ENCODE measurements at places on chromosomes 1 and 21. TPM values are rescaled to one million over a fixed set of nuclear protein-coding genes. Genes with fewer than 3 reads are reported as not detected.

The XCL2 gene
- not detected for total RNA-seq

The IL10 gene
- 0.54 TPM for total RNA-seq

The GIPC2 gene
- 2.5 TPM for total RNA-seq

The BCAR3 gene
- 17.8 TPM for total RNA-seq

The H3-3A gene
- 348 TPM for total RNA-seq

The BEND5 gene
- 4.6 TPM for total RNA-seq

The OR11L1 gene
- not detected for total RNA-seq

- DNase-seq = no peak
These were observed 981 bp downstream of the CLDN14 start for GRCh38 chr21:36478941-36479340.

DNA sequence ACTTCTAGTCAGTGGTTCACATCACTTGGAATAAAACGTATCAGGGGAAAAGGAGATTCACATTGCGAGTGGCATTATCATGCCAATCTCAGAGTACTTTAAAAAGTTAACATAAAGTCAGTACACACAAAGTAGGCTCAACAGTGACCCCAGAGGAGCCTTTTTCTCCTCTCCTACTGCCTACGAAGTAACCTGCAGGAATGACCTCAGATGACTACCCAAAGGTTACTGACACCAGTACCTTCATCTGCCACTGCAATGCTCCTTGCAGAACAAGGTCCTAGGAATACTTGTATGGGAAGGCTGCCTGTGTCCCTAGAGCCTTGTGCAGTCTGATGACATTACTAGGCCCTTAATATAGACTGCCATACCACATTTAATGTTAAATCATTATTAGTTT, 389.8 kb upstream of the LYPLAL1 start:
- no peak for DNase-seq

DNA sequence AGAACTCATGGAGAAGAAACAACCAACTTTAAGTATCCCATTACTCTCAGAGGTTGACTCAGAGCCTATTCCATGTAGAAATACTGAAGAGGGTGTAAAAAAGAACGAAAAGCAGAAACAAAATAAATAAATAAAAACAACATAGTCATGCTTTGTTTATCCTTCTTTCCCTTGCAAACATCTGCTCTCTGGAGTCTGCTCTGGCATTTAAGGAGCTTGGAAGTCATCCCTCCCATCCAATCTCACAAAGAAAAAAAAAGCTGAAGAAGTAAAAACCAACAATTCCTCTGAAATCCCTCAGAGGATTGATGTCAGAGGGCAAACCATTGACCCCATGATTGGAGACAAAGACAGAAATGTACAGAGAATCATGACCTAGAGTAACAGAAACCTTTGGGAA, 302.6 kb upstream of the GREM2 start:
- no peak for DNase-seq

DNA sequence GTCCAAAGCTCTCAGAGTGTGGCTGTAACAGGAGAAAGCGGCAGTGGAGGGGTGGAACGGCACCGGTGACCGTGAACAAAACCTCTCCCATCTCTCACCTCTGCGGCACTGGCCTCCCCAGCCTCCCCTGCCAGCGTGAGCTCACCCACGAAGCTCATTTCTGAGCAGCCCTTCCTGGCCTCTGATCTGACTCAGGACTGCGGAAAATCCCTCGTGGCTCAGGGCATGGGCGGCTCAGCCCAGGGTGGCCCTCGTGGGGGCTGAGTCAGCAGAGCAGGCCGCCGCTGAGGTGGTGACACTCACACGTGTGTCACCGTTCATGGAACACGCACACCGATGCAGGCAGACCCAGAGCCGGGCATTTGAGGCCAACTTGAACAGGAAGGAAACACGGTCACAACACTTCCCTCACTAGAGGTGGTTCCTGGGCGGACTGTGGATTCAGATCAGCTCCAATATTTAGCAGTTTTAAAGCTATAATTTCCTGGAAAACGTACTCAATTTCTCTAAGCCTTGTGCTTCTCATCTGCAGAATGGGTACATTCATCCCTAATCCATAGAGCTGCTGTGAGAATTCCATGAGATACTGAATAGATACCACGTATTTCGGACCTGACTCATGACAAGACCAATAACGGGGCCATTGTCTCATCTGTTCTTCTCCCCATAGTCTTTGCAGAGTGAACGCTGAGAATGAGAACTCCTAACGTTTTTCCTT, 115.0 kb upstream of the TMPRSS2 start:
- no peak for DNase-seq

DNA sequence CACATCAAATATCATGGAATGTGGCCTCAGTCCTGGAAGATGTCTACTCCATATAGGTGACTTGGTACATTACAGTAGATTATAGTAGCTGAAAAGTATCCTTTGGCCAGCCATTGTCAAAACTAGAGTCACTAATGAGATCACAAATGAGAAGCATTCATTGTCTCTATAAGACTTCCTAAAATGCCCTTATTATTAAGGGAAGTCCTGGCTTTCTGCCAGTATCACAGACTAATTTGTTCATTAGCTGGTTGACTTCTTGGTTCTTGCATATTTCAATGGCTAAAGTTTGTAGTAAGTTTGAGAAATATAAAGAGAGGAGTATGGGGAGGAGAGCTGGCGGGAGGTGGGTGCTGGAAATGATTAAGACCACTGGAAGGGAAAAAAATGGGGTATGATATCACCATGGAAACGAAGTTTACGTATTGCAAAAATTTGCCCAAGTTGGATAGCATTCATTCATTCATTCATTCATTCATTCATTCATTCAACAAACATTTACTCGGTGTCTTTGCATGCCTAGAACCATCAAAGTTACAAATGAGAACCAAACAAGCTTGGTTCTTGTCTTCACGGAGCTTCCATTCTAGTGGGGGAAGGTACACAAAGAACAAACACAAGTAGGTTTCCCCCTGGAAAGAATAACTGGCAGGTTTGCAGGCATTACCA, 11.7 kb upstream of the B3GALNT2 start:
- no peak for DNase-seq

DNA sequence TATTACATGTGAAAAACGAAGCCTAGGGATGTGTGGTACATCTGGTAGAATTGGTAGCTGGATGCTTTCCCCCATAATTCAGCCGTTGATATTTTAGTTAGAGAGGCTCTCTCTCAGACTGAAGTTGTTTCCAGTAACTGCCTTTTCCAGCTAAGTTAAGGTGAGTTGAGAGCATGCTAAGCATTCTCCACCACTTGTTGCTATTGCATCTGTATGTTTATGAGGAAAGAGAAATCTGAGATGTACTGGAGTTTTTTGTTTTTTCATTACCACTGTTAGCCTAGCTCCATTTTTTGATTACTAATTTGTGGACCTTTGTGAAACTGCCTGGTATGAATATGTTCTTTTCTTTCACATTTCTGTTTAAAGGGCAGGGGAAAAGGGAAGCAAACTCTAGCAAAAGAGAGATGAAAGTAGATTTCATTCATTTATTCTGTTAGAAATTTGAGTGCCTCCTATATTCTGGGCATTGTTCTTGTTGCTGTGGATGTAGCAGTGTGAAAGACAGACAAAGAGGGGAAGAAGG, 189.9 kb upstream of the CACYBP start:
- no peak for DNase-seq

- no peak for DNase-seq
These were observed 23.9 kb downstream of the NAV1 start for GRCh38 chr1:201562659-201563405.

DNA sequence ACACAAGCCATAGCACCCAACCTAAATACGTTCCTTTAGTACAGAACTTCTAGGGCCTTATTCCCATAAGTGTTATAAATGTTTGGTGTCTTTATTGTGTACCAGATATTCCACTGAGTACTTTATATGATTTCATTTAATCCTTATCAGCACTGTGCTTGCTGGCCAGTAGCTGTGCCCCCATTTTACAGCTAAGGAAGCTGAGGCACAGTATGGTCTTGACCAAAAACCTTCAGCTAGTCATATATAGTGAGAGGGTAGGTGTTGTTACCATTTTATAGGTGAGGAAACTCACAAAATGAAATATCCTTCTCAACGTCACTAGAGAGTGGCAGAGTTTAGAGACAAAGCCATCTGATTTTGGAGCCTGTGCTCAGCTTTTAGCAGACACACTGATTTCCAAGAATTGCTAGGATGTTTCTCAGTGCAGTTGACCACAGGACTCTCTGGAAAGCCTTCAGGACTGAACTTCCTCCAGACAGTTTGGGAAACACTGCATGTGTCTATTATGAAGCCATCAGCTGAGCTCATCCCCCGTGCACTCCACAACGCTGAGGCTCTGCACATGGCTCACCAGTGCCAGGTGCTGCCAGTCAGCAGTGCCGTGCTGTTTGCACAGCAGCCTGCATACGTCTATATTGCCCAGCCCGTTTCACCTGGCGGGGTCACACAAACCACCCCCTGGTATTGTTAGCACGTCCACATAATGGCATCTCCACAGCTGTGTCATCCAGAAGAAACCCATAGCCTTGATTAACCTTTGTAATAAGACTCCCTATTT, 15.4 kb downstream of the NPPA start:
- DNase-seq = no peak

DNA sequence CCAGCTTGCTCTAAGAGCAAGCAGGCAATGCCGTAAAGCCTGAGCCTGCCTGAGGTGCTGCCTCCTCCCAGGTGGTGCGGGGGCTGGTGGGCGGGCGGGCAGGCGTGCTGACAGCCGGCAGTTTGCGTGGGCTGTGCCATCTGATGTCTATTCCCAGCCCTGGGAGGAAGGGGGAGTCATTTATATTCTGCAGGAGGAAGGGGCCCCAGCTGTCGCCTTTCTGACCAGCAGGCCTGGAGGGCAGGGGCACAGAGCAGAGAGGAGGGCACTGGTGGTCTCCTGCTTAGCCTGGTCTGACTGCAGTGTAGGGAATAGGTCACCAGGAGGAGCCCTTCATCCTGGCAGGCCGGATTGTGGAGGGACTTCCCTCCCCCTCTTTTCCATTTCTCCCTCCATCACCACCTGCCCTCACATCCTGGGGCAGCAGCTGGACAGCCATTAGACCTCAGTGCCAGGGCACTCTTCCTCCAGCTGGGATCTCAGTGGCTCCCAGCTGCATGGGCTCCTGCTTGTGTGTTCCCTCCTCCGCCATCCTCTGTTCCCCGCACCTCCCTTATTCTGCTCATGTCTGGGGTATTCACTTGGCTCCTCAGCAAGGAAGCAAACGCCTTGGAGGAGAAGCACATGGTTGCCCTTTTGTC, 4.4 kb downstream of the CYB561D1 start:
- no peak for DNase-seq

- DNase-seq = no peak
These were observed 12.4 kb downstream of the ACAP3 start for GRCh38 chr1:1295154-1295923.

GRCh38 chr1:225021037-225021436, 91.6 kb downstream of the DNAH14 start:
- DNase-seq = no peak

DNA sequence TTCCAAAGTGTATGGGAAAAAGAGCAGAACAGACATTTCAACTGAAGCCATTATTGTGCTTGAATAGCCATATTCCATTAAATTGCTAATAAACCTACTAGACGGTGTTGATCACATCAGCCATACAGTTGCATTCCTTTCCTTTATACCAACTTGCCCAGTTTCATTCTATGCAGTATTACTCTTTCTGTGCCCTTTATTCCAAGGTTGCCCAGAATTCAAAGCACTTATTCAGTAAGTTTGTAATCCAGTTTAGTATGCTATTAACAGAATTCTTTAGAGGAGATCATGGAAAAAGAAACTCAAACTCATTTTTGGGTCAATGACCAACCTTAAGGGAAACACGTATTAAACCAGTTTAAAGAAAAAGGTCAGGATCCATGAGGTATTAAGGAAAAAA, 89.5 kb downstream of the DDAH1 start:
- DNase-seq = no peak

DNA sequence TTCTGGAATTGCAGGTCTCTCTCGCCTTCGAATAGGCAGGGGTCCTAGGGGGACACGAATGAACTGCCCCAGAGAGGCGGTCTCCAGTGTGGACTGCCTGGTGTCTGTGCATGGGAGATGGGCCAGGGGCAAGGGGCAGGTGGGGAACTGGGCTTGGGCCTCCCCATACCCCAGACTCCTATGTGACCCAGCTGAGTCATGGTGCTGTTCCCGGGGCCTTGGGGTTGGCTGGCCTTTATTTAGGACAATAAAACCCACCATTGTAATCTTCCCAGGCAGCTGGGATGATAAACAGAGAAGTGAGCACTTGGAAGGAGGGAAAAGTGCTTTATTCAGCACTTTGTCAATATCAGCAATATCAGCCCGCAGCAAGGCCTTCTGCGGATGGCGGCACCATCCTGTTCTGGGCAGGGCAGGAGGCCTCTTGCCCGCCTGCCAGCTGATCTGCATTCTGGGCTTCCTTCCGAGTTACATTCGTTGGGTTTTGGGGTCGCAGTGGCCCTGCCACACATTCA, 209.0 kb upstream of the TMEM51 start:
- no peak for DNase-seq

- no peak for DNase-seq
These were observed 2.2 kb upstream of the ATP6V1G3 start for GRCh38 chr1:198542632-198543031.

DNA sequence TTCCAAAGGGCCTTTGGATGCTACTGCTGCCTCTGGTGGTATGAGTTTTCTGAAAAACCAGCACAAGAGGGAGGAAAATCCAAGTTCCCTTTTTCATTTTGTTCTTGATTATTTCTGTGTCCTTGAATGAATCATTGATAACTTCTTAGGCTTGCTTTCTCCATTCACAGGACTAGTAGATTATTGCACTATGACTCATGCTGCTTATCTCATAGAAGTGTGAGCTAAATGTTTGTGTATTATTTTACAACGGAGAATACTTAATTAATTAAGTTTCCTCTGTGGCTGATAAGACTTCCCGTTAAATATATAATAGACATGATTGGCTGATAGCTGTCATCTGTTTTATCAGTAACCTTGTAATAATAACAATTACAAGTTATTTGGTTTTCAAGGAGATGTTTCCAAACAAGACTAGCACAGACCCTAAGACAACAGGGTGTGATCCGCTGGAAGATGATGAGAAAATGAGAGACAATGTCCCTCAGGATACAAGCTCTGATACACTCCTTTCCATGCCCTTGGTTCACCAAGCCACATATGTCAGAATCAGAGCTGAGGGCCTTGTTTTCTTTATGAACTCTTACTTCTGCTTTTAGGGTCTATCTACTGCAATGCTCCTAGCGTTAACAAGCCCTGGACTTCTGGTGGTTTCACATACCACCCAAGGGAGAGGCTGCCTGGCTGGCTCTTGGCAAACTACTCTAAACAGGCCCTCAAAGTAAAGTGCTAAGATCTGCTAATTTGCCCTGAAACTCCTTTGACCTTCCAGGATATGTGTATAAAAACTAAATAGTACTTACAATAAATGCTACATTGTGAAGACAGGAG, 1078.3 kb downstream of the TTLL7 start:
- DNase-seq = no peak

DNA sequence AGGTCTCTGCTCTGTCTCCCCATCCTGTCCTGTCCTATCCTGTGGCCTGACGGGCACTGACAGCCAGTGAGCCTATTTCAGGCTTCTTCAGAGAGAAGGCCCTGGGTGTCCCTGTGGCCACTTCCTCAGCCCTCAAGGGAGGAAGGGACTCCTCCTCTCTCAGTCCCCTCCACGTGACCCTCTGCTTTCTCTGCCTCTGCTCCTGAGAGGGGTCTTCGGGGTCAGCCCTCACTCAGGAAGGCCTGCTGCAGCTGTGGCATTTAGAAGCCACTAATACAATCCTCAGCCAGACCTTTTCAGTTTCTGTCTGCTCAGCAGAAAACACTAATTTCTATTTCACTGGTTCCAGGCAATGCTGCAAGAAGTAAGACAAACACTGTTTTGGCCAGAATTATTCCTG, 43.6 kb upstream of the ETV3 start:
- no peak for DNase-seq

Measured in Right ventricle myocardium inferior (tissue), 1 donor.